ENCODE measurements at places on chromosomes 2 and 18.
A peak's percentile ranks its signal among the peaks of the same experiment; 100 is the strongest.

DNA sequence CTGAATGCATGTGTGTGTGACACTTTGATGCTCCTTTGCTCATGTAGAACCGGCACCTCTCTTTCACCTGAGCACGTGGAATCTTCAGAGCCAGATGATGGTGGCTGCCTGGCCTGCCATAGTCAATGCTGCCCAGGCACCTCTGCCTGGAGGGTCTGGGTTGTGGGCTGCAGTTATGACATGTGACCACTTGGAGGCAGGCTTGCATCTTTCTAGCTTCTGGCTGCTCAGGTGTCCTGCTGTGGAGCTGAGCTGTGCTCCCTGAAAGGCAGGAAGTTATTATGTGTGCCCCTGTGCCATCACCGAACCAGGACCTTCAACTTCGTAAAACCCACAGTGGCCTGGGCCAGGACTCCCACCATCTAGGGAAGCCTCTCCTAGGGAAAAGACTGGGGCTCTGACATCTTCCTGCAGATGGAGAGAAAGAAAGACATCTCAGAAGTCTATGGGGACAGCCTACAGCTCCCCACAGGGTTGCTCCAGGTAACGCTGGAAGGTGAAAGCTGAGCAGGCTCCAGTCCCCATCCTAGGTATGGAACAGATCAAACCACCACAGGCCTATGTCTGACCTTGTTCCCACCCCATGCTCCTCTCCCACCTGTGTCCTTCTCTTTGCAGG, 30.2 kb downstream of the PSD4 start:
- DNase-seq = peak; percentile 76

- DNase-seq = no peak
These were observed 67.3 kb downstream of the TWIST2 start for GRCh38 chr2:238915196-238915595.

DNA sequence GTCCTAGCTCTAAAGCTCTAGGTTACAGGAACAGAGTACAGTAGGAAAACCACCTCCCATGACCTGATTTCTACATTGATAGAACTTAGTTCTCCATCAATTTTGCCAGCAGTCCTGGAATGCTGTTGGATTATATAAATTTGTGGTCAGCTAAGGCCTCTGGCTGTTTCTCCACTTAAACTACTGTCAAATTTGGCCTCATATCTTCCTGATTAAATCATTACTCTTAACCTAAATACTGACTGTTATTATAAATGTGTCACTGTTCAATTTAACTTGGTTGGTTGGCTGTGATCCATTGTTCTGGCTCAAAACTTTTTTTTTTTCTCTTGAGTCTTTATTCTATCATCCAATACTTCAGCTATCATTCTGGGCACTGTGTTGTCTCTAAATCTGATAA, 71.2 kb downstream of the TGFA start:
- DNase-seq = no peak

- no peak for DNase-seq
These were observed 767.7 kb downstream of the TSN start for GRCh38 chr2:122523143-122523542.

DNA sequence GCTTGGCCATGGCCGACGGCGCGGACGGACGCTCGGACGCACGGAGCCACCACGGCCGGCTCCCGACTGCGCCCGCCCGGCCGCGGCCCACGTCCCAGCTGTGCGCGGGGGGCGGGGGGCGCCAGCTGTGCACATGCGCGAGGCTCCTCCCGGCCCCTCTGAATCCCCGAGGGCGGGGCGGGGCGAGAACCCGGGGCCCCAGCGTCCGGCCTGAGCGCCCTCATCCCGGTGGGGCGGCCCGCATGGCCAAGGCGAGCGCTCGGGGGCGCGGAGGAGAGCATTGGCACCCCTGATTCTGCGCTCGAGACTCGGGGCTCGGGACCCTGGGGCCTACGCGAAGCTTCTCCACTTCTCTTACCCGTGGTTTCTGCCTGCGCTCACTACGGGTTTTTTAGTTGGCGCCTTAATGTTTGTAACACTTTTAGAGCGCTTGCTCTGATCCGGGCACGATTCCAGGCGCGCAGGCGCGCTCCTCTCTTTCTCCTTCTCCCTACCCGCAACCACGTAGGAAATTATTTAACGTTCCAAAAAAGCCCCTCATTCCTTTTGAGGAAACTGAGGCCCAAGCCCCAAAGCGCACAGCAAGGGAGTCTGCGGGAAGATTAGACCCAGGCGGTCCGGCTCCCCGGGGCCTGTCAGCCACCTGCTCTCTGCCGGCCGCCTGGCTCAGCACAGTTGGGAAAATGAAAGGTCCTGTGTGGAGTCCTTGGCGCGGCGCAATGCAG, at the start of gene PXDN:
TSS of gene PXDN (minus strand) at position 70 of the 725 bp plus-strand sequence. CDS start at position 10, 60 bp downstream.
- DNase-seq = no peak

DNA sequence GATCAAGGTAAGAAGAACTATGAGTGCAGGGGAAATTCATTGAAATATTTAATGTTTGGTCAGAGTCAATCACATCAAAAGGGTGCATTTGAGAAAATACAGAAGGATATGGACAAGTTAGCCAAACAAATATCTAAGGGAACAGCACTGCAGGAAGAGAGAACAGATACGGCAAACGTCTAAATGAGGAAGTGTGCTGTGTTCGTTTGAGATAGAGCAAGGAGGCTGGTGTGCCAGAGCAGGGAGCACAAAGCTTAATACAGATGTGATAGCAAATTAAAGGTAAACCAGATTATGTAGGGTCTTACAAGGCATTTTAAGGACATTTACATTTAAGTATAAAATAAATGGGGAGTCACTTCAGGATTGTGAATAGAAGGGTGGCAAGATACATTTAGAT, 241.3 kb upstream of the ZNF804A start:
- DNase-seq = no peak

- DNase-seq = no peak
These were observed 135.8 kb upstream of the SH3BP4 start for GRCh38 chr2:234816056-234816455.

GRCh38 chr2:182625814-182626213, 90.2 kb upstream of the DNAJC10 start:
- no peak for DNase-seq

DNA sequence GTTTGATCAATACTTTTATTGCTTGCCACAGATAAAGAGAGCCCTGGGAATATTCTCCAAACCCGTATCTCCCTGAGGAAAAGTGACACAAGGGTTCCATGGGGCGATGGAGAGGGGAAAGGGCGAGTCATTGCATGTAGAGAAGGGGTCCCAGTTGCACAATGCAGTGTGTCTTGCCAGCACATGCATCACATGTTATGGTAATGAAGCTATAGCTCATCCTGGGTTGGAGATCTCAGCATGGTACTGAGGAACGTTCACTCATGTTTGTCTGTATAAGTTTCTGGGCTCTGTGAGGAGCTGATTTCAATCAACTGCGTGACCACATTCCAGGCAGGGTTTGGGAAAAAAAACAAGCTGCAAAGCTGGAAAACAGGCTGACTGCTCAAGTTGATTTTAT, 220.7 kb upstream of the MC4R start:
- DNase-seq = no peak

- DNase-seq = no peak
These were observed 18.4 kb upstream of the PIK3C3 start for GRCh38 chr18:41936471-41937134.

- DNase-seq = no peak
These were observed 10.3 kb downstream of the TRIB2 start for GRCh38 chr2:12727065-12727464.

DNA sequence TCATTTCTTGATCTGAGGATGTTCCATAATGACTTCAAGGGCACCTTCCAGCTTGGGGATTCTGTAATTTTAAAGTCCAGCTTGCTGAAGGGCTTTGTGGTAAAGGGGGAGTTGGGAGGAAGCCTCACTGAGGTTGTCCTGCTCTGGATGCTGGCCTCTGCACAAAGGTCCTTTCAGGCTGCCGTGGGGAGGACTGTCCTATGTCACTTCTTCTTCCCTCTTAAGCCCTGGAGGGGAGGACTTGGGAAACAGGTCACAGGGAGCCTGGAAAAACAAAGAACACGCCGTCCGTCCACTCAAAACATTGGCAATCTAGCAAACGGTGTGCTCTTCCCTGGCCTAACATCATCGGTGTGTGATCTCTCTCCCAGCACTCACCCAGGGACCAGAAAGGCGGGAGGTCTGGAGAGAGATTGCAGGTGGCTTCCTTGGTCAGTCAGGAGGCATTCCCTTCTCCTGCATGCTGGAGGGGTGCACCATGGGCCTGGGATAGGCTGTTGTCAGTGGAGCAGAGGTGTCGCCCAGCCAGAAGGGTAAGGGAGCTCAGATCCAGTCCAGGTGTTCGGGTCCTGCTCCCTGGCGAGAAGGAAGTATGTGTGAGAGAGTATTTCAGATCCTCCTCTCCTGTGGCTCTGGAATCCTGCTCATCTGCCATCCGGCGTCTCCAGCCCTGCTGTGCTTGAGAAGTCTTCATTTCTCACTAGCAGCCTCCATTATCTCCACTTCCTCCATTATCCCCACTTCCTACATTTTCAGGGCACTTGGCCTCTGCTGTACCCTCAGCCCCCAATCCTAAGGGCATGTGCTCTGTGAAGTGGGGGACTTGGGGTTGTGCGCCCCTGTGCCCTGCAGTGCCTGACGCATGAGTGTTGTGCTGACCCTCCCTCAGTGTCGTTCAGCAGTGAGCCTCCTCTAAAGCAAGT, 20.1 kb downstream of the ASAP2 start:
- no peak for DNase-seq

- no peak for DNase-seq
These were observed 2.7 kb downstream of the CHAC2 start for GRCh38 chr2:53770264-53770663.

DNA sequence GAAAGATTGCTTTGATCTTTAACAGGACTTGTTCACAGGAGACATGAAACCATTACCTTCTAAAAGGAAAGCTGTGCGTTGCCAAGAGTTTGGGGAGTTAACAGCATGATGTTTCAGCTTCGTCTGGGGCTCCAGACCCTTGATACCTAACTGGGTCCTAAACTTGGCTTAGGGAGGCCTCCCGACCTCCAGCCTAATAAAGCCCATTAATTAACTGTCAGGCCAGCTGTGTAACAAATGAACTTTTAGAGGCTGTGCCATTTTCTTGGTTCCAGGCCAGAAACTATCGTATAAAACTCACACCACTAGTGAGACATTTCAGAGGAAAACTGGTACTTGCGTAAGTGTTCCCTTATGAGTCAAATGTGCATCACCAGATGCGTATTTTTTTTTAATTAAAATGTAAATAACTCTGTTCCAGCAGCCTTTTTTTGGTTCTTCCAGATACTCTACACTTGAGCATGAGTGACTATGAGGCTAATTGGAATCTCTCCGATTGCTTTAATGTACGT, 236.5 kb downstream of the BCL2 start:
- no peak for DNase-seq

Measured in stimulated activated CD4-positive, alpha-beta T cell treated with anti-CD3 and anti-CD28 coated beads, Interleukin-1b, Interleukin-23, amount 100 ng/mL, for 48 hours (primary cell).